ENCODE measurements at places on chromosomes 3 and 15.

DNA sequence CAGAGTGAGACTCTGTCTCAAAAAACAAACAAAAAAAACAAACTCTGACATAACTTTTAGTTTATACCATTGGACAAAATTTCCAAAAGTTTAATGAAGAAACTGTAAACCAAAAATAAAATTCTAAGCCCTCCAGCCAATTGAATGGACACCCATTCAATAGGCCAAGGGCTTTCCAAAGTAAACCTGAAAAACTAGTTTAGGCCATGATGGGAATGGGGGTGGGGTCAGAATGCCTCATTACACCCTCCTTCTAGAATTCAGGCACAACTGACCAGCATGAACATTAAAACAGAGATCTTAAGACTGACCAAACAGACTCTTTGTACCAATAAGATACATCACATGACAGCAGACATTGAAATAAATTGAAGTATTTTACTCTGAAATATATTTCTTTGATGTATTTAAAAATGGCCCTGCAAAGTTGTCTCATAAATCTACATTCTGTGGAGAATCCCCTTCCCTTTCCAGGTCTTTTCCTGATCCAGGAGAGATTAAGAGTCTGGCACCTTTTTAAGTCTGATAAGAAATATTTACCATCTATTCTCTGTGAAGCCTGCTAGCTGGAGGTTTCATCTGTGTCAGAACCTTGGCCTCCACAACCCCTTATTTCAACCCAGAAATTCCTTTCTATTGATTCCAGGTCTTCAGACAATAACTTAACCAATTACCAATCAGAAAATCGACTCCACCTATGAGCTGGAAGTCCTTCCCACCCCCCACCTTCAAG is 15.7 kb downstream of the THOC7 start:
- DNase-seq: no peak

DNA sequence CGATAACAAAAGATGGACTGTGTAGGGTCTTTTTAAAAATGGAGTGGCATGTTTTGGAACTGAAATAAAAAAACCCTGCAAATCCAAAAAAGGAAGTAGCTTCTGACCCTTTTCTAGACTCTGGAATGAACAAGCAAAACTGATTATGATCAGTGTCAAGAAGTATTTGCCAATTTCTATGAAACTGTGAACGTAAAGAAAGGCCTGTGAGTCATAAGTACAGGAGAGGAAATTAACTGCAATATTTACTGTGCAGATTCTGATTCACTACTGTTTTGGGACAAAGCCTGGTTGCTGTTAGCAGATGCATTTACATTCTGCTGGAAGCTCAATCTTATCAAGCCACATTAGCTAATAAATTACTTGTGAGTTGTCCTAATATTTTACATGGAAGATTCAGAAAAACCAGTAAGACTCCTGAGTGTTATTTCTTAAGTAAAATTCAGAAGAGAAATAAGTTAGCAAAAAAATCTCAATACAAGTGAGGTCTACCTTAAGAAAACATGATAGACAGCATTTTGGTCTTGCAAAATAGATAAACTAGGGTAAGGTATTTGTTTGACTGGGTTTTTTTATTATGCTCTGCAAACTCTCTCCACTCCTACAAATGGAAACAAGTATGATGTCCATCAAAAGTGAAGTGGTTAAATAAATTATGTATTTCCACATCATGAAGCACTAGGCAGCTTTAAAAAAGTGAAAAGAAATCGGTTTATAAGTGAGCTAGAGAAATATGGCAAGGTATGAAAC is 90.2 kb upstream of the LMOD3 start:
- DNase-seq: no peak

GRCh38 chr3:188719545-188719944 is 452.2 kb upstream of the TPRG1 start:
- DNase-seq: no peak

DNA sequence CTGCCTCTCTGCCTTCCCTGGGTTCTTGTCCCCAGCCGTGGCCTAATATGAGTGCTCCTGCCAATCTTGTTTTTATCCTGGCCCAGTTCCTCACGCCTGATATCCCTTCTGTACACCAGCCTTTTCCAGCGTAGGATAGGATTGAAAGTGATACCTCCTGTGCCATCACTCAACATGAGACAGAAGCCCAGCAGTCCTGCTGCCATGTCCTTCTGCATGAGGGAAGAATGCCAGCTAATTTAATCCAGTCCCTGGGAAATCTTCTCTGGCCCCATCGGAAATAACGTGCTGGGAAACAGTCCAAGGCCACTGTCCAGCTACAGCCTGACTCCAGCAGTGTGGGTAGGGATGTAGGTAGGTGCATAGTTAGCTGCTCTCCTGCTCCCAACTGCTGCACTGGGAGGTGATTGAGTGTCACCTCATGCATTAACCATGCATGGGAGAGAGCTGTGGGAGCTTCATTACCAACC is 92.0 kb upstream of the TPM1 start:
- no peak for DNase-seq

DNA sequence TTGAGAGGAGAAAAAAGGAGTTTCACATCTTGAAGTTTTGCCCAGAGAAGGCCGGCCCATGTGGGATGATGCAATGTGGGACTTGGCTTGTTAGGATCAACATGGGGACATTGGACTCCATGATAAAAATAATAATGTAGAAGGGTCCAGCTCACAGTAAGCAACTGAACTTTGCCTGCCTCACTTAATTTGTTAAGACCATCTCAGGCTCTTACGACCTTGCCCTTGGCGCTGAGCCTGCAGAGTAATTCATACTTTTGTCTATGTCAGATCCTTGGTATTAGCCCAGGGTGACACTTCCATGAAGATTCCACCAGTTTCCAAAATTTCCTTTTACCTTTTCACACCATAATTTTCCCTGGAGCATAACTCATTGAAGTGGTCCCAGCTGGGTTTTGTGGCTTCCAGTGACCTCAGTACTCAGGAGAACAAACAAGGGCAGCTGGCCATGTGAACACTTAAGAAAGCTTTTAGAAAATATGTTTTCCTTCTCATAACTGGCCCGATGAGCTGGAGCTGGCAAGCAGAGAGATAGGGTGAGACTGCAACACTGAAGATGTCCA is 315.4 kb upstream of the RASGRP1 start:
- no peak for DNase-seq

DNA sequence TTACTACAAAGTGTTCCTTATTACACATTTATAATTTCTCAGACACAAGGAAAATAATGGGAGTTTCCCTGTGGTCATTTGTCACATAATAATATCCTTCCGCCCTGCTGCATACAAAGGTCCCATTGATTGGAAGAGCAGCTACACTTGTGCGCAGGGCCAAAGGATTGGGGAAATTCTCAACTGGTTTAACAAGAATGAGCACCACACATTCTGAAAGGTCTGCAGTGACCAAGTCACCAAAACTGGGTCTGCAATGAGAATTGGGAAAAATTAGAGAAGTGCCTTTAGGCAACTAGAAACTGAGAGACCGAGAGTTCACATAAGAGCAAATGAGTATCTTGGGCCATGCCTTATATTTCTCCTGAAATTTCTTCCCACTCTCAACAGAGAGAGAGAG is 98.2 kb upstream of the NR2F2 start:
- DNase-seq: no peak

DNA sequence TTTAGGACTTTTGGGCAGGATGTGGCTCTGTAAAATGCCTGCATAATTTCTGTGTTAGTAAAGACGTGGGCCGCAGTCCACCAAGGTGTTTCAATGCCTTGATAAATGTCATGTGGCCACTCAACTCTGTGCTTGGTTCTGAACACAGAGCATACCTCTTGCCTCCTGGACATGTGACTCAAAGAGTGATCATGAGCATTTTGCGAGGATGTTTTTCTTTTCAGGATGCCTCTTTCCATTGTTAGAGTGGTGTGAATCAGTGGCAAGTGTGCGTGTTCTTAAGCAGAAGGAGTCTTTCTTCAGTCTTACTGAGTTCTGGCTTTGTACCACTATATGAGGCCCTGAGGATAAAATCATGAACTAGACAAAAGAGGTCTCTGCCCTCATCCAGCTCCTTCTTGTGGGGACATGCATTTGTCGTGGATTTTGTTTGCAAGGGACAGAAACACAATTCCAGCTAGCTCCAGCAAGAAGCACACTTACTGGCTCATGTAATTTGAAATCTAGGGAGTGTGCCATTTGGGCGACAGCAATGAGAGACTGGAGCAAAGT is 363.4 kb downstream of the LRTM1 start:
- no peak for DNase-seq

DNA sequence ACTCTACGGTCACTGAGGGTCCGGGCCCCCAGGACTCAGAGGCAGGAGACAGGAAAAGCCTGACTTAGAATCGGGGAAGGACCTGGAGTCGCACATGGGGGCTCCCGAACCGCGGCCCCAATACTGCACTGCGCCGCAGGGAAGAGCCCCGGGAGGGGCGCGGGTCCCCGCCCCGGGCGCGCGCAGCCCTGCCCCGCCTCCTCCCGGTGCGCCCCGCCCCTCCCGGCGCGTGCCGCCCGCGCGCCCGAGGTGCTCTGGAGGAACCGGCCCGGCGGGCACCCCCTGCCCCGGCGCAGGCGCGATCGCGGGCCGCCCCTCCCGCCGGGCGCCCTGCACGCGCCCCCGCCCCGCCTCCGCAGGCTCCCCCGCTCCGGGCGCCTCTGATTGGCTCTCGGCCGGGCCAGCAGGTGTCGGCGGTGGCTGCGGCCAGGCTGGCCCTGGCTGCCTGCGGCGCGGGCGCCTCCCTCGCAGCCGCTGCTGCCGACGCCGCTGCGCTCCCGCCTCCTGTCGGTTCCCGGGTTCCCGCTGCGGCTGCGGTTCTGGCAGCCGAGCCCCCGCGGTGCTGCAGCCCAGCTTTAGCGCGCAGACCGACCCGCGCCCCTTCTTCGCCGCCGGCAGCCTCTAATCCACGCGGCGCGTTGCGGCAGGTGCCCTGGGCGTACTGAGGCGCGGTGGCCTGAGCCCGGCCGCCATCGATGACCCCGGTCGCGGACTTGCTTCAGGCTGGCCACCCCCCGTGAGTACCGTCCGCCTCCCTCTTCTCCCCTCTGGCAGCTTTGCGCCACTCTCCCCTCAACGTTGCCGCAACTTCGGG is at the start of gene MYRIP:
TSS of gene MYRIP (plus strand) at position 429 of the 814 bp plus-strand sequence. CDS start 91,208 bp downstream, outside the sequence.
- no peak for DNase-seq
